ENCODE measurements at places on chromosomes 13 and 19.

- DNase-seq = no peak
Observed at GRCh38 chr13:32938907-32939306, 77.3 kb upstream of the KL start.

DNA sequence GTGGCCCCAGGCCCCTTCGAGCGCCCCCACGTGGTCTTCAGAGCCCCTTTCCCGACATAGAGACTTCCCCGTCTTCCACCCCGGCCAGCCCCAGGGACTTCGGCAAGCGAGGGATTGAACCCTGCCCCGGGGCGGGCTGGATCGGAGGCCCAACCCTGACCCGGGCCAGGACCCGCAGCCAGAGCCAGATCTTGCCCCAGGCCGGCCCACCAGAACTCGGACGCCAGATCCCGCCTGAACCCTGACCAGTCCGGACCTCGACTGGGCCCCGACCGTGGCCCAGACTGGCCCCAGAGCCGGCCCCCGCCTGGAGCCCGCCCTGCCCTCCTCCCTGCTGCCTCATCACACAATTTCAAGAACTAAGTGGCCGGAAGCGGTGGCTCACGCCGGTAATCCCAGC lies 253 bp upstream of the TPTE2 start:
- no peak for DNase-seq

- no peak for DNase-seq
Observed at GRCh38 chr19:8988204-8988603, 22.0 kb downstream of the MUC16 start.

GRCh38 chr19:52297601-52298364 lies 814 bp downstream of the ZNF480 start:
- DNase-seq = no peak

DNA sequence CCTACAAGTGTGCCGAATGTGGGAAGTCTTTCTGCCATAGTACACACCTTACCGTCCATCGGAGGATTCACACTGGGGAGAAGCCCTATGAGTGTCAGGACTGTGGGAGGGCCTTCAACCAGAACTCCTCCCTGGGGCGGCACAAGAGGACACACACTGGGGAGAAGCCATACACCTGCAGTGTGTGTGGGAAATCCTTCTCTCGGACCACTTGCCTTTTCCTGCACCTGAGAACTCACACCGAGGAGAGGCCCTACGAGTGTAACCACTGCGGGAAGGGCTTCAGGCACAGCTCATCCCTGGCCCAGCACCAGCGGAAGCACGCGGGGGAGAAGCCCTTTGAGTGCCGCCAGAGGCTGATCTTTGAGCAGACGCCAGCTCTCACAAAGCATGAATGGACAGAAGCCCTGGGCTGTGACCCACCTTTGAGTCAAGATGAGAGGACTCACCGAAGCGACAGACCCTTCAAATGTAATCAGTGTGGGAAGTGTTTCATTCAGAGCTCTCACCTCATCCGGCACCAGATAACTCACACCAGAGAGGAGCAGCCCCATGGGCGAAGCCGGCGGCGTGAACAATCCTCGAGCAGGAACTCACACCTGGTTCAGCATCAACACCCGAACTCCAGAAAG lies 10.3 kb upstream of the ERVK3-1 start:
- no peak for DNase-seq

- peak; percentile 71 for DNase-seq
Observed at GRCh38 chr19:17751103-17751911, at the start of gene FCHO1. Gene FCHO1 (plus strand): TSS chr19:17751477. CDS start chr19:17755165, 3,688 bp downstream.

DNA sequence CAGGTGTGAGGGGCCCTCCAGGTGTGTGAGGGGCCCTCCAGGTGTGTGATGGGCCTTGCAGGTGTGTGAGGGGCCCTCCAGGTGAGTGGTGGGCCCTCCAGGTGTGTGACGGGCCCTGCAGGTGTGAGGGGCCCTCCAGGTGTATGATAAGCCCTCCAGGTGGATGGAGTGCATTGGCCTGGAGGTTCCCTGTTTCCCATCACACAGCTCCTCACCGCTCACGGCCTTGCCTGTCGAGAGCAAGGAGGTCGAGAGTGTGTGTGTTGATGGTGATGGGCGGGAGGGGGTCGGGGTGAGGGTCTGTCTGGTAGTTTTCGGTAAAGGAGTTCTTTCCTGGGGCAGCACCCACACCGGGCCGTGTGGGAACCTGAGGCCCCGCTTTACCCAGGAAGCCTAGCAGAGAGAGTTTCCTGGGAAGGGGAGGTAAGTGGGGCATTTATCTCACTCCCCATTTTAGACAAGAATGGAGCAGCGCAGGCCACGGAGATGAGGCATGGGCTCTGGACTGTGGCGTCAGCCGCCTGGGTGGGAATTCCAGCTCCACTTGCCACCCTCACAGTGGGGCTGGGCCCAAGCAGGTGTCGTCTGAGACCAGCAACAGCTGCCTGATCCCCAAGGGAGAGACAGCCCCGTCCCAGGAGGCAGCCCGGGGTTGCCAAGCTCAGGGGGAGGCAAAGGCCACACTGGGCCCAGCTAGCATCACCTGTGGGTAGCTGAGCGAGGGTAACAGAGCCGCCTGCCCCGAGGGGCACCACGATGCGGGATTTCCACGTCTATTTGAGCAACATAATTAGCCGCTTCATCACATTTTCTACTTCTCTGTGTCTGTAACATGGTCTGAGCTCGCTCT lies 10.9 kb upstream of the GAS6 start:
- DNase-seq = no peak

- no peak for DNase-seq
Observed at GRCh38 chr19:35911790-35912189, 3.7 kb upstream of the TYROBP start.
